Iris pigment epithelial cell (primary cell): ENCODE measurements at places on chromosomes 16 and 17.

- DNase-seq: no peak
Measured at GRCh38 chr17:22411185-22411784, 719.0 kb downstream of the KCNJ18 start.

- DNase-seq: peak; percentile 86
Measured at GRCh38 chr16:4494746-4495490, 18.7 kb downstream of the HMOX2 start.

GRCh38 chr16:47519996-47520679 lies 59.0 kb downstream of the PHKB start:
- peak; percentile 43 for DNase-seq

DNA sequence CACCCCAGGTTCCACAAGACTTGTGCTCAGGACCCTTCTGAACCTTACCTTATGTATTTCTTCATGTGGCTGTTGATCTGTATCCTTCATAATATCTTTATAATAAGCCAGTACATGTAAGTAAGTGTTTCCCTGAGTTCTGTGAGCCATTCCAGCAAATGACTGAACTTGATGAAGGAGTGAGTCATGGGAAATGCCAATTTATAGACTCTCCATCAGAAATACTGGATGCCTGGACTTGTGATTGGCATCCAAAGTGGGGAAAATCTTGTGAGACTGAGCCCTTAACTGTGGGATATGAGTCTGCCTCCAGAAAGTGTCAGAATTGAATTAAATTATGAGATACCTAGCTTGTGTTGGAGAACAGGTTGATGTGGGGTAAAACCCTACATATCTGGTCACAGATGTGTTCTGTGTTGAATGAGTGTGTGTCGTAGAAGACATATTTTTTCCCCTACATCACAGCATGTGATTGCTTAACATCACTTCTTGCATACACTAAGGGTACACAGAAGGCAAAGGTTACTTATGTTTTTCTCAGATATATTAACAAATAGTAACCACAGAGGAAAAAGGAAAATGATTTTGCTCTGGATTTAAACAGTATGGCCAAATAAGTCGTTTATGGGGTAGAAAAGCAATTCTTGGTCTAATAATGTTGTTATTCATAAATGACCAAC lies 70.2 kb upstream of the NETO2 start:
- DNase-seq: peak; percentile 55

- DNase-seq: no peak
Measured at GRCh38 chr16:24322106-24322505, 66.0 kb downstream of the CACNG3 start.

DNA sequence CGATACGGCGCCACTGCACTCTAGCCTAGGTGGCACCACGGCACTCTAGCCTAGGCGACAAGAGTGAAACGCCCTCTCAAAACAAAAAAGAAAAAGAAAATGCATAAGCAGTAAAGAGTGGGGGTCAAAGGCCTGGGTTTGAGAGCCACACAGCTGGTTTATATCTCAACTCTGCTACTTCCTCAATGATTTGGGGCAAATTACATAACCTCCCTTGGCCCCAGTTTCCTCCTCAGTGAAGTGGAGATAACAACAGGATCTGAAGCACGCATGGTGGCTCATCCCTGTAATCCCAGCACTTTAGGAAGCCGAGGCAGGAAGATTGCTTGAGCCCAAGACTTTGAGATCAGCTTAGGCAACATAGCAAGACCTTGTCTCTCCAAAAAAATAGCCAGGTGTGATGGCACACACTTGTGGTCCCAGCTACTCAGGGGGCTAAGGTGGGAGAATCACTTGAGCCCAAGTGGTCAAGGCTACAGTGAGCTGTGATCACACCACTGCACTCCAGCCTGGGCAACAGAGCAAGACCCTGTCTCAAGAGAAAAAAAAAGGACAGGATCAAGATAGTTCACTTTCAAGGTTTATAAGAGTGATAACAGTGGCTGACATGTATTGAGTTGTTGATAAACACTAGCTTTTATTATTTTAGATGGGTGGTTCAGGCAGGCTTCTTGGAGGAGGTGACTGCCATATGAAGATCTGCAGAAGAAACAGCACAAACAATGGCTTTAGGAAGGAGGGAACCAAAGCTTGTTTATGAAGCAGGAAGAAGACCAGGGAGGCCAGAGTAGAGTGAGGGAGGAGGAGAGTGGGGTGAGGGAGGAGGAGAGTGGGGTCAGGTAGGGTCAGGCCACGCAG lies 8.5 kb upstream of the COG1 start:
- DNase-seq: no peak

- no peak for DNase-seq
Measured at GRCh38 chr17:73887739-73888138, 243.5 kb upstream of the SDK2 start.

DNA sequence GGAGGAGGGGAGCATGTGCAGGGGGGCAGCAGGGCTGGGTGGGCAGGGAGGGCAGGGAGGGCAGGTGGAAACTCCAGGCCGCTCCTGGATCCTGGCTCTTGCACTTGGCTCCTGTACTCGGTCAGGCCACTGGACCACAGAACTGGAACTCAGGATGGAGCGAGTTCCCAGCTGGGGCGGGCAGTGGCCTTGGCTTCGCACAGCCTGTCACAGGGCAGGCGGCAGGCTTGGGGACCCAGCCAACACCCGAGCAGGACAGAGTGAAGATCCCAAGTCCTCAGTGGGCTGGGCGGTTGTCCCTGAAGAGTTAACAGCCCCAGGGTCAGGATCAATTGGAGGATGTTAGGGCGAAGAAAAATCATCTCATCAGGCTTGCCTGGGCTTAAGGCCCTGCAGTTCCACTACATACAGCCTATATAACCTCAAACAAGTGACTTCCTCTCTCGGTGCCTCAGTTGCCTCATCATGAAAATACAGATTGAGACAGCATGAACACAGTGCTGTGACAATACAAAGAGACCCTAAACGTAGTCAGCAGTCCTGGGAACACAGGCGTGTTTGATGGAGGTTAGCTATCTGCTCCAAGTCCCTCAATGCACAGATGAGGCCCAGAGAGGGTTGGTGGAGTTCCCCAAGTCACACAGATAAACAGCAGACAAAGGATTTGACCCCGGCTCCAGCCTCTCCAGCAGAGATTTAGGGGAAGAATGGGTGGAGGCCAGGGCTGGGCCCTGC lies 21.9 kb downstream of the ZNF423 start:
- DNase-seq: no peak

- DNase-seq: peak; percentile 79
Measured at GRCh38 chr17:19935169-19935568, 42.5 kb downstream of the AKAP10 start.

- DNase-seq: no peak
Measured at GRCh38 chr16:86521236-86522197, 11.2 kb downstream of the FOXF1 start.

- DNase-seq: peak; percentile 80
Measured at GRCh38 chr17:15963670-15964110, 18.8 kb downstream of the ADORA2B start.

DNA sequence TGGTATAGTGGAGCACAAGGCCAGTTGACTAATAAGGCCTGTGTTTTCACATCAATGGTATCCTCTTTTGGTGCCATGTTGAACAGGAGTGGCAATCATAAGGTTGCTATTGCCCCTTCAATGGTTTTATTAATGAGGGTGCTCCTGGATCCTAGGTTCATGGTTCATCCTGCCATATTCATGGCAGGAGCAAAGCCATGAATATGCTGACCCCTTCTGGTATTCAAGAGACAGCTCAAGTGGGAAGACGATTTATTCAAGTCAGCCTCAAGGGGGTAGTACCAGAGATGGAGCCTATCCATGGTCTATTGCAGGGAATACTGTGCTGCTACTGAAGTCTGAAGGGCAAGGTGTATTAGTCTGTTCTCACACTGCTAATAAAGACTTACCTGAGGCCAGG lies 2.6 kb downstream of the ABCA9 start:
- DNase-seq: no peak

- DNase-seq: peak; percentile 61
Measured at GRCh38 chr17:19728084-19728495, 11.7 kb upstream of the SLC47A2 start.

DNA sequence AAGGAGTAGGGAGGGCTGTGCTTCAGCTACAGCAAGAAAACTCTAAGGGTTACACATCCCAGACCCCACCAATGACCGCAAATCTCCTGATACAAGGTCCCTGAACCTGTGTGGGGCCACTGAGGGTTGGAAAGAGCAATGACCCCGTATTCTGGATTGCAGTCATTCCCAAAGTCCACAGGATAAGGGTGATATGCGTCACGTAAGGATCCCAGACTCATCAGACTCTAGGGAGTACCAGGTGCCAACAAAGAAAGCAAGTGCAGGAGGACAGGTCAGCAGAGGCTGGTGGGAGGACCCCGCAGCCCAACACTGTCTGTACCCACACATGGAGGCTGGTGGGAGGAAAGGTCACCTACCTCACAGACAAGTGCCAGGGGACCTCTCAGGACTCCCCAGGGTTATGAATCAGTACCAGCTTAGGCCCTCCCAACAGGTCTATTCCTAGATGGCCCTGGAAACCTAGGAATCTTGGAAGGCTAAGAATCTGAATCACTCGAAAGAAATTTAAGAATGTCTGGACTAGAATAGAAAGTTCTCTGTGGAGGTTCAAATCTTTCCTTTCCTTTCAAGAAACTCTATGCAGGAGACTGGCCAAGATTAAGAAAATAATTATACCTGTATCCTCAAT lies 16.2 kb downstream of the PITPNA start:
- no peak for DNase-seq

GRCh38 chr17:11140043-11140442 lies 101.0 kb upstream of the SHISA6 start:
- no peak for DNase-seq

DNA sequence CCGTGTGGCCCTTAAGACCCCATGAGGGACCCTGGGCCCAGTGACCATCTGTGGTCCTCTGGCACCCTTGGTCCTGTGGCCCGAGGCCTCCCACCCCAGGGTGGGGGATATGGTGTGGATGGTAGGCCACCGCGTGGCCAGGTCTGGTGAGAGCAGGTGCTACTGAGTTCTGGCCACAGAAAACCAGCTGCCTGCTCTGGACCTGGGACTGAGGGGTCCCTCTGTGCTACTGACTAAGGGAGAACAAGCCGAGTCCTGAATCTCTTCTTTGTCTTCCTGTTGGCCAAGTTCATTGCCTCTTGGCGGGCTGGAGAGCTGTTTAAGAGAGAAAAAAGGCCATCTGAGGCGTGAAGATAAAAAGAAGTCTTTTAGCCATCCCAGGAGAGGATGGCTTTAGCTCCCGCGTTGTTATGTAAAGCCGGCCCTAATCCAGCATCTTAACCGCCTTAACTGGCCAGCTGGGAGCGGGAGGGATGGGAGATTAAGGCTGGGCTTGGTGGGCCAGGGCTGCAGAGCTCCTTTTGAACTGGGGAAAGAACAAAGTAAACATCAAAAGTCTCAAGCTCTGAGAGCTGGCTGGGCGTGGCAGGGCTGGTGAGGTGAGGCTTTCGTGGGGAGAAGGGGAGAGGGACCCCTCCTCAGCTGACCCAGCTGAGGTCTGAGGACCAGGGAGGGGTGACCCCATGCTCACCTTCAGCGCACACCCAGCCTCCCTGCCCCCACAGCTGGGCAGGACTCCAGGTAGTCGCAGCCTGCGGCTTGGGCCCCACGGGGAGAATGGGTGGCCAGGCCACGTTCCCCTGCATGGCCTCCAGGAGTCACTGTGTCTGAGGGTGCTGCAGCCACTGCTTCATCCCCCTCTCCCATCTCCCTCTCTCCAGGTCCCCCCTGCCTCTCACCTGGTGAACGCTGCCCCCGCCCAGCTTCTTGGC lies 62.4 kb downstream of the NKD1 start:
- DNase-seq: no peak

DNA sequence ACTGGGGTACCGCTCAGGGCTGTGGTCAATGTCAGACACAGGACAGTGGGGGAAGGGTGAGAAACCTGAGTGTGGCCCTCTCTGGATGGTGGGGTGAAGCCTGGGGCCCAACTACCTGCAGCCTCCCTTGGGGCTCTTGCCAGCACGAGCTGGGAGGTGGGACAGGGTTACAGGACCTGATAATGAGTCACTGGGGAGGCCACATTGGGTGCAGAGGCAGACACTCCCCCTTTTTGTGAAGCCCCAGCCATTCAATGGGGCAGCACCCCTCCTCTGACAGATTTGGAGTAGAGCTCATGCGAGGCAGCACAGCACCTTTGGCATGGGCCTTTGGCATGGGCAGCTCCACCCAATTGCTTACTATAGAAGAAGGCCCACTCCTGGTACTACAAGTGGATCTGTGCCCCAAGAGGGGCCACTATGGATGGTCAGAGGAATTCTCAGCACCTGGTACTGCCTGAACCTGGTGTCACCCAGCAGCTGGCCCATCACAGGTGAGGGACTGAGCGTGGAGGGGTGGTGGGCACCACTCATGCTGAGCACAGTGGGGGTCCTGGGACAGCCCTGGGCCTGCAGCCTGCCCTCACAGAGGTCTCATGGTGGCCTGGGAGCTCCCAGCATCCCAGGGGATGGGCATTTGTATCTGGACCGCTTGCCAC lies 45.2 kb upstream of the SMPD3 start:
- no peak for DNase-seq

- no peak for DNase-seq
Measured at GRCh38 chr16:89084814-89085612, 8.6 kb upstream of the ACSF3 start.

DNA sequence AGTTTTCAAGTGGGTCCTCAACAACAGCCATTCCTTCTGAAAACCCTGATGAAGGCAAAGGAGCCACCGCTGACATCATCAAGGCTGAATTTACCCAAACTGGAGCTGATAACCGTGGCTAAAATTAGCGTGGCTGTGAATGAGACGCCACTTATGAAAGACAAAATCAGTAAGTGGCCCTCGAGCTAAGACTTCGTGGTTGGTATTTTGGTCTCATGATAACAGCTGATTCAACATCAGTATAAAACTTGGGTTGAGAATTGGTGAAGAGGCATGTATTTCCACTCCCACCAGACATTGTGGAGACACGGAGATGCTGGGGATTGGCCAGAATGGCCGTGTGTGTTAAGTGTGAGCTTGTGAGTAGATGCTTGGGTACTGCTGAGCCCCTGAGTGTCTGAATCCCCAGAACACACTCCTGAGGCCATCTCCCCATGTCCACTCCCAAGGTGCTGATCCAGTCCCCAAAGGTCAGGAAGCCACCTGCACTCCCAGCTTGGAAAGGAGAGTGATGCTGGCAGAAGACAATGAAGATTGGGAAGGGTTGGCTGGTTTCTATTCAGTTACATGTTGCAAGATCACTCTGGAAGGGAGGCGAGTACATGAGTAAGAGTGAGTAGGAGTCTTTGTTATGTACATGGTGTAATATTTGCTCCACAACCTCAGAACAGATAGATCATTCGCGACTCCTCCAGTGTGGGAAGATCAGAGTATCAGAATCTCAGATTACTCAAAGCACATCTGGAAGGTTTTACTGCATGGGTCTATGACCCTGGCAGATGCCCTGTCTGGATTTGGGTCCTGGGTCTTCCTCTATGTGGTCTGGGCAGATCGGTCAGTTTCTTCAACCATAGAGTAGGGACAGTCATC lies 207.7 kb downstream of the HS3ST3A1 start:
- peak; percentile 96 for DNase-seq

GRCh38 chr17:29734640-29735039 lies 111.9 kb upstream of the CORO6 start:
- peak; percentile 75 for DNase-seq

GRCh38 chr17:11986179-11986941 lies 10.9 kb downstream of the ZNF18 start:
- peak; percentile 14 for DNase-seq
